ENCODE measurements at places on chromosomes 11 and 22.

DNA sequence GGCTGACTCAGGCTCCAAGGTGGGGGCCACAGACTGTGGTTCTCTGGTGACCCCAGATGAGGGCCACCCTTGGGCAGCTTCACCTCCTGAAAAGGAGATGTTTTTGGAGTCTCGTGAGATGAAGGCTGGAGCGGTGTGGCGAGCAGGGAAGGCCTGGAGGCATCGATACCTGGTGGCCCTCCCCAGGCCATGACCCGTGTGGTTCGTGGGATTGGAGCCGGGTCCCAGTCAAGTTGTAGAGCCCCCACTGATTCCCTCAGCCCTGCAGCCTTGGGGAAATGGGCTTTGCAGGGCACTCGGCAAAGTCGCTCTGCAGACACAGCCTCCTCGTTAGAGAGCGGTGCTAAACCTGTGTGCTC lies 1083.4 kb downstream of the BRD1 start:
- no peak for DNase-seq

DNA sequence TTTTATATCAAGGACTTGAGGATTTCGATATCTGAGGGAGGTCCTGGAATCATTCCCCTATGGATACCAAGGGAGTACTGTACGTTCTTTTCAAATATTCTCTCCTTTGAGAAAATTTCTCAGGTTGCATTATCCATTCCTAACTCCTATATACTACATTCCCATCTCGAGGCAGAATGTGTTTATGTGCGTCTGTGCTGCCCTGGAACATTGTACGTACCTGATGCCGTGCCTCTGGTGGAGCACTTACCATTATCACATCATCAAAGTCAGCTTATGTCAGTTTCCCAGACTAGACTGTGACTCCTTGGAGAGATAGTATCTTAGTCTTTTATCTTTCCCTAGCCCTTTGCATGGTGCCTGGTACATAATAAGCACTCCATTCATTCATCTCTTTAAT lies 21.7 kb downstream of the UBASH3B start:
- no peak for DNase-seq

DNA sequence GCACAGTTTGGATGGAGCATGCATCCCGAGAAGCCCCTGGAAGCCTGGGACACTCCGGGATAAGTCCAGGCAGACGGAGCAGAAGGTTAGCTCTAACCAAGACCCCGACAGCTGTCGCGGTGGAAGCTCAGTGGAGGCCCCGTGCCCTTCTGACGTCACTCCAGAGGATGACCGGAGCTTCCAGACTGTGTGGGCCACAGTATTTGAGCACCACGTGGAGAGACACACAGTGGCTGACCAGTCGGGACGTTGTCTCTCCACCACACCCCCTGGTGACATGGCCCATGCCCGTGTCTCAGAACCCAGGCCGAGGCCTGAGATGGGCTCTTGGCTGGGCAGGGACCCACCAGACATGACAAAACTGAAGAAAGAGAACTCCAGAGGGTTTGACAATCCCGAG lies 86.3 kb downstream of the KIAA1671 start:
- no peak for DNase-seq

DNA sequence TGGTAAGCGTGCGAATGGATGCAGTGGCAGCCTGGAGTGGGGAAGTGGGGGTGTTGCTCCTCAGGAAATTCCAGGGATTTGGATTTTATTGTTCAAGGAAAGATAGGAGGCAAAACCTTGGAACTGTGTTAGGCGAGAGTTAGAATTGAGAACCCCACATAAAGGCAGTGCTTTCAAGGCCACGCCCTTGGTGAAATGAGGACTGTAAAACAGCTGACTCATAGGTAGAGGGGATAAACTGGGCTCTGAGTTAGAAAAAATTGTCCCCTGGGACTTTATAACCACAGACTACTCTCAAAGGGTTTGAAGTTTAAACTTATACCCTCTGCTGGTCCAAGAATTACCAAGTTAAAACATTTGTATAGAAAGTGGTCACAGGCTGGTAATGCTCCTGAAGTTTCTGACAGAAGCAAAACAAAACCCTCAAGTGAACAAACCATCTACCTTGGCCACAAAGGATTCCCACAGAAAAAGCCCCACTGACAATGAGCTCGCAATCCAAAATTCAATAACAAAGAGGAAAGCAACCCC lies 250.3 kb upstream of the TBCEL start:
- DNase-seq, result peak; percentile 37
